ENCODE measurements at places on chromosomes 7 and 10.

- DNase-seq = no peak
Observed at GRCh38 chr7:15703732-15704131, 17.2 kb upstream of the MEOX2 start.

GRCh38 chr10:93671042-93671441 is 31.4 kb downstream of the FRA10AC1 start:
- no peak for DNase-seq

- no peak for DNase-seq
Observed at GRCh38 chr7:118324790-118325449, 100.4 kb downstream of the ANKRD7 start.

DNA sequence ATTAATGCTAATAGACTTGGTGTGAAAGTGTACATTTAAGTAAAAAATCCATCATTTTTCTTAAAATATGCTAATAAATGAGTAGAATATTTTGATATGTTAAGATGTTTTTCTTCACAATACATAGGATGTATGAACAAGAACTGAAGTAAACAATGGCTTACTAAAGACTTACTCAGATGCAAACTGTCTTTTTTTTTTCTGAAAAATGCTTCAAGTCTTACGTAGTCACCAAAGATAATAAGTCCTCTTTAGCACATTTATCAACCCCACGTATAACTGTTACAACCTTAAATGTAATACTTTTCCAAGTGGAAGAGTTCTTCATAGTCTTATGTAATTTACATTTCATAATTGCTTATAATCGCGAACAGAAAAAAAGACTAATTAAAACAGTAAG is 54.8 kb downstream of the MDFIC start:
- no peak for DNase-seq

DNA sequence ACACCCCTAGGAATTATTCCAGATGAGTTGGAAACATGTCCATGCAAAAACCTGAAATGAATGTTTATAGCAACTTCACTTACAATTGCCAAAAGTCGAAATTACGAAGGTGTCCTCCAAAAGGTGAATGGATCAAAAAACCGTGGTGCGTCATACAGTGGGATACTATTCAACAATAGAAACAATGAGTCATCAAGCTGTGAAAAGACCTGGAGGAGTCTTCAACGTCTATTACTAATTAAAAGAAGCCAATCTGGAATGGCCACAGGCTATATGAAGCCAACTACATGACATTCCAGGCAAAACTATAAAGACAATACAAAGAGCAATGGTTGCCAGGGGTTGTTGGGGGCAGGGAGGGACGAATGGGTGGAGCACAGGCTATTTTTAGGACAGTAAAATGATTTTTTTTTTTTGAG is 12.6 kb upstream of the PPP2R2D start:
- DNase-seq = no peak

- DNase-seq = no peak
Observed at GRCh38 chr10:44803862-44804261, 107.3 kb upstream of the TMEM72 start.

DNA sequence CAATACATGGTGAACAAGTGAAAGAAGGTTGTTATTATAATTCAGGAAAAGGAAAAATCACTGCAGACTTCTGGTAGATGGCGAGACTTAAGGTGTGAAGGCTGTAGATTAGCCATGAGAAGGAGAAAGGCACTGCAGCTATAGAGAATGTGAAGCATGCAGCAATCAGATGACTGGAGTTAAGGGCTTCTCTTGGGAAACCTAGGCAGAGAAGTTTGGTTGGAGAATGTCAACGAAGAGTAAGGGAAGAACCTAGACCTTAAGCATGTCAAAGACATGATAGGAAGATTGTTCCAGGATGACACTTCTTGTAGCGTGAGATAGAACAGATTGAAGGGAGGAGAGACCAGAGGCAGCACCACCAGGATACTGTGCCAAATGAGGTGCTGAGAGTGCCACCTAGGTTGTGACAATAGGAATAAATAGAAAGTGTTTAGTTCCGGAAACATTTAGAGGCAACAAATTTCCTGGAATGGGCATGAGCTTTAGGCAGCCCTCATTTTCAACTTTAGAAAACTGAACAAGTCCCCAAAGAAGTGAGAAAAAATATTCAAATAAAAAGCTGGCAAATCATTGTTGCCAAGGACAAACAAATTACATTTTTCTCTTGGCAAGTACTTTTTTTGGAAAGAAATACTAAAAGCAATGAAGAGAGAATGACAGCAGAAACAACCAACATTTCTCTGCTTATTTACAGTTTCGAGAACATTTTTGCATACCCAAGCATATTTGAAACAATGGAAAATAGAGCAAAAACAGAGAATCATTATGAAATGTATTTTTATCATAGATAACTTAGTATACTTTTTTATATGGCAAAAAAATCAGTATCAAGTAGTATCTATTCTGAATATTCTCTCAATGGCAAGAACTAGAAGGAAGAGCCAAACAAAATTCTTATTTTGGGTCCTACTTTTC is 4.9 kb downstream of the LRRC17 start:
- no peak for DNase-seq

- DNase-seq = peak; percentile 95
Observed at GRCh38 chr10:14556285-14556956, 218.3 kb downstream of the FAM107B start.

- DNase-seq = no peak
Observed at GRCh38 chr7:155739538-155740143, 72.6 kb downstream of the SHH start.

GRCh38 chr10:60246382-60246781 is 143.3 kb downstream of the ANK3 start:
- no peak for DNase-seq

DNA sequence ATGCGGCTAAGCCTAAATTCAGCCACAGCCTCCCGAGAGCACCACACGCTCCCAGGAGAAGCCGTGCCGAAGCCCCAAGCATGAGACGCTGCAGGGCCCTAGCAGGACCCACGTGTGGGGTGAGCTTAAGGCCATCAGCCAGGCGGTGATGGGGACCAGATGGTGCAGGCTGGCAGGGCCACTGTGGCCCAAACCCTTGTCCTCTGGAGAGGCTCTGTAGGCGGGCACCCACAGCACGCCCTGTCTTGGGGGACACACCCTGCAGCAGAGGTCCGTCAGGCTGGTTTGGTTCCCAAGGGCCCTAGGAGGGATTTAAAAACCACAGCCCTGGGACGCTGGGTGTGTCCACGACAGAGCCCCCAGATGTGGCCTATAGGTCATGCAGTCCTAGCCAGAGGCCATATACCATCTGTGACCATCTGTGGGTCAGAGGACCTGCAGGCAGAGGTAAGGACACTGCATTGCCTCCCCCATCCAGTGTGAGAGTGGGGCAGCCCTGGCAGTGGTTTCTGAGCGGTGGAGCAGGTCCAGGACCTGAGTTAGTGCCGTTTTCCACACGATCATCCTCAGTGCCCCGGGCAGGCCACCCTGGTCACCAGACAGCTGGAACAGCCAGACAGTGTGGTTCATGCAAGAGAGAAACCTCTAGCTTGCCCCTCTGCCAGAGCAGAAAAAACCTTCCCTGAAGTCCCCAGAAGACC is 39.6 kb upstream of the INPP5A start:
- no peak for DNase-seq

- no peak for DNase-seq
Observed at GRCh38 chr10:53108317-53108934, 335.8 kb upstream of the MBL2 start.

GRCh38 chr7:74029991-74030415 is 2.0 kb downstream of the ELN start:
- peak; percentile 69 for DNase-seq

- no peak for DNase-seq
Observed at GRCh38 chr7:8363407-8364015, 69.9 kb upstream of the NXPH1 start.

DNA sequence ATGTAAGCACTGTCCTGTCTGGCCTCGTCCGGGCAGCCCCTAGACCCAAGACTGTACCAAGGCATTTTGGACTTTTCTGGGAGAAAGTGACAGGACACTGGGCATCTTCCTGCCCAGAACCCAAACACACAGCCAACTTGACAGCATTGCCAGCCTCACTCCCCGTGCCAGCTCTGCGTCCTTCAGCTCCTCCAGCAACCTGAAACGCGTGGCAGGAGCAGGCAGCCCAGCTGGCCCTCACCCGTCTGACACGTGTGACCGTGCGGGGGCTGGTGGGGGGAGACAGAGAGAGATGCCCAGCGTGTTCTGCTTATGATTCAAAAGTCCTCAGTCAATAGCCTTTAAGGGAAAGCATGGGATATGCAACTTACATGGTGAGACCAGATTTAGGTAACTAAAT is 50.3 kb upstream of the SLC29A3 start:
- DNase-seq = no peak

DNA sequence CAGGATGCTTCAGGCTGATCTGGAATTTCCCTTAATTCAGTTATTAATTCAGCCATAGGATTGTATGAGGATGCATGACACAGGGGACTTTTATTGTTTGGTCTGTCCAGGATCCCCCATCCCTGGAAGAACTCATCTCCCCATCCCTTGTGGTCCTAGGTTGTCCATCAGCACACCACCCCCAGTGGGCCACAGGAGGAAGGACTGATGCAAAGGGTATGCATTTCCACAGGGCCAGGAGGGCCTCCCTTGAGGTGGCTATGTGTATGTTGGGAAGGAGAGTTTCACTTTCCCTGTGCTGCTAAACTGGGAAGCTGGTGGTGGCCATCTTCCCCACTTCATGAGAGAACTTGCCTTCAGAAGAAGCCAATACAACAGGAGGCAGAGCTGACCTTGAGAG is 44.6 kb upstream of the GRB10 start:
- DNase-seq = no peak

- DNase-seq = no peak
Observed at GRCh38 chr10:24519950-24520349, 203.7 kb downstream of the ARHGAP21 start.

DNA sequence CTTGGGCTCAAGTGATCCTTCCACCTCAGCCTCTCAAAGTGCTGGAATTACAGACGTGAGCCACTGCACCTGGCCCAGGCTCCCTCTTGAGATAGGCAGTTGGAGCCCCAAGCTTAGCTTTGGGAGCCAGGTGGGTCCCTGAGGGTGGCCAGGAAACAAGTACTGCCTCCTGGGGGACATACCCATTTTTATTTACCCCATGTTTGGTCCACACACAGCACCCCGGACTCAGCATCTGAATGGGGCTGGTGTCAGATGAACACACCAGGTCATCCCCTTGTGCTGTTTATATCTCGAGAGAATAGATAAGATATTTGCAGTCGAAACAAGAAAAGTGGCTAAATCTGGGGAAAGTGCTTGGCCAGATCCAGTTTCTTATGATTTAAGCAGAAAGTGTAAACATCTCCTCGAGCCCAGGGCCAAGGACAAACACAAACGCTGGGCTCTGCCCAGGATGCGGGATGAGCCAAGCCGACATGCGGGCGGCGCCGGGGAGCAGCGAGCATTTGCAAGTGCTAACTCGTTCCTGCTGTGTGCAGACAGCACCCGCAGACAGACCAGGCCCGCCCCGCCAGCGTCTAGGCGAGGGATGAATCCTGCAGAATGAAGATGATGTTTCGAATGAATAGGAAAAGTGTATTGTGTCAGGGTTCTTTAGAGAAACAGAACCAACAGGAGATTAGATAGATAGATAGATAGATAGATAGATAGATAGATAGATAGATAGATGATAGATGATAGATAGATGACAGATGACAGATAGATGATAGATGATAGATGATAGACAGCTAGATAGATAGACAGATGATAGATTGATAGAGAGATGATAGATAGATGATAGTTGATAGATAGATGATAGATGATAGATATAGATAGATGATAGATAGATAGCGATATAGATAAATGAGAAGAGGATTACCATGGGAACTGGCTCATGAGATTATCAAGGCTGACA is 44.4 kb upstream of the OCM2 start:
- DNase-seq = no peak

DNA sequence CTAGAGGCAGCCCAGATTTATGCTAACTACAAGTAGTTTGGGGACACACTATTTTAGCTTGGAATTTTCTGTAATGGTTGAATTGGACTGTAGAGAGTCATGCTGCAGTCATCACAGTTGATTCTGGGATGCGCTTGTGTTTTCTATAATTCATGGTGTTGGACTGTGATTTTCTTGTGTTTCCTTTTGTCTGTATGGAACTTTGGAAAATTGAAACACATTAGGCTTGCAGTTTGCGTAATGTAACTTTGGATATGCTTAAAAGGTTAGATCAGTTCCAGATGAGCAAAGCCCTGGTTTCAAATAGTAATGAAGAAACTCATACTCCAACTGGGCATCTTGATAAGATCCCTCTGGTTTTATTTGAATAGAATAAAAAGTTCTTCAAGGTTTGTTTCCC is 502.2 kb downstream of the ARL4A start:
- DNase-seq = no peak

- no peak for DNase-seq
Observed at GRCh38 chr7:116713918-116714317, 41.9 kb downstream of the MET start.

DNA sequence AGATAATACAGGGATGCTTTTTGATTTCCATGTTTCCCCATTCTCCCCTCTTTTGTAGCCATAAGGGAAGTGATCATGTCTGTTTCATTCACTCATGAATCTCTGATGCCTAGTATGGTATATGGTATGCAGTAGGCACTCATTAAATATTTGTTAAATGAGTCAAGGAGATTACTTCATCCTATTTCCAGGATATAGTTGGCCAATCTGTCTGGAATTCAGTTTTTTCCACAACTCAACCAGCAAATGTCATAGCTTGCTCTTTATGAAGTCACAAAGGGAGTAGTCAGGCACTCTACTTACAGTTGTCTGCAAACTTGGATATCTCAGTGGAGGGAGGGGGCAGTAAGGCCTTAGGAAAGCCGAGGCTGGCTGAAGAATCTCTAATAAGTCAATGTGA is 853.6 kb downstream of the LRMDA start:
- DNase-seq = no peak

- peak; percentile 8 for DNase-seq
Observed at GRCh38 chr7:138226001-138226476, 149.8 kb downstream of the AKR1D1 start.

GRCh38 chr7:122438492-122438891 is 133.9 kb upstream of the FEZF1 start:
- no peak for DNase-seq

- DNase-seq = peak; percentile 68
Observed at GRCh38 chr7:105224884-105225651, 163.7 kb downstream of the SRPK2 start.

DNA sequence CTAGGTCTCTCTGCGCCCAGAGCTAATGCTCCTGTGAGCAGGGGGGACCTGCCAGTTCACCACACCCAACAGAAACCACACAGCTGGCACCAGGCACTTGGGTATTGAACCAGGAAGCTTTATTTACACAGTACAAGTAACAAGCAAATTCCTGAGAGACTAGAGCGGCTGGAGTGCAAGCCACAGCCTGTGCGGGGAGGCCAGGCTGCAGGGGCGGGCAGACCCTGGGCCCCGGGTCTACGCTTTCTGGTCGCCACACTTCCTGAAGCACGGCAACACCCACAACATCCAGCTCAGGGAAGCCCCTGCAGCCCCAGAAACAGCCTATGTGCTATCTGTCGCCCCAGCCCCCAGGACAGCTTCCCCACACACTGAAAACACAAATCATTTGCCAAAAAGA is 125.0 kb downstream of the FAM53B start:
- no peak for DNase-seq

- no peak for DNase-seq
Observed at GRCh38 chr10:110430340-110431273, 67.1 kb upstream of the DUSP5 start.
